ENCODE measurements at places on chromosomes 2 and 18. TPM values are rescaled to one million over a fixed set of nuclear protein-coding genes. Genes with fewer than 3 reads are reported as not detected.

GRCh38 chr2:44195714-44196113 lies 27.0 kb downstream of the PPM1B start:
- DNase-seq = no peak

DNA sequence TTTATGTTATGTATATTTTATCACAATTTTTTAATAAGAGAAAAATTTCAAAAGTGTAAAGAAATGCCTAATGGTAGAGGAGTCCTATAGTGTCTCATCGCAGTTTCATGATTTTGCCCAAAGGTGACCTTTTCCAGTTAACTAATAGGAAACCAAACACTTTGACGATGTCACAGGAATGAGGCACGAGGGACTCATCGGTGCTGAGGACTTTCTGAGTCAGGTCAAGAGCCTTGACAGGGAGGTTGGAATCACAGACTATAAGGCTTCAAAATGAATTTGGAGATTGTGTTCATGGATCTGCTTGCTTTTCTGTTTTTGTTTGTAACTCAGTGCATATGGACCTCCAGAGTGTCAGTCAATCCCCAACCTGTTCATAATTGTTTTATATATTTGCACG lies 15.1 kb upstream of the RTTN start:
- DNase-seq = no peak

DNA sequence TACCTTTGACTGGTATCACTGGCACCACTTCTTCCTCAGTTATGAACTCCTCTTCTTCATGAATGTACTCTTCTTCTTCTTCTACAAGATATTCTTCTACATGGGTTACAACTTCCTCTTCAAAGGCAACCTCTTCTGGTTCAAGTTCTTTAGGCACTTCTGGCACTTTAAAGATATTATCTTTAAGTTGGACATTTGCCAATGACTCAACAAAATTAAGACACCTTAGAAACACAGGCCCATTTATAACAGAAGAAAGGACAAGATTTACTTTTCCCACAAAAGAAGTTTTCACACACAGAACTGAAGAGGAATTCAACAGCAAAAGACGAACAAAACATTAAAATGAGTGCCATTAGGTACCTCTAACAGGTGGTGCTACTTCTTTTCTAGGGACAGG lies 127.3 kb downstream of the TTN start:
- no peak for DNase-seq

KATNAL2 gene
- 3.1 TPM for total RNA-seq

- DNase-seq = peak; percentile 62
These were observed 41.7 kb upstream of the LDLRAD4 start for GRCh38 chr18:13176847-13177246.

Data from mucosa of descending colon (tissue), 3 donors.